ENCODE measurements at places on chromosomes 2 and 18.

DNA sequence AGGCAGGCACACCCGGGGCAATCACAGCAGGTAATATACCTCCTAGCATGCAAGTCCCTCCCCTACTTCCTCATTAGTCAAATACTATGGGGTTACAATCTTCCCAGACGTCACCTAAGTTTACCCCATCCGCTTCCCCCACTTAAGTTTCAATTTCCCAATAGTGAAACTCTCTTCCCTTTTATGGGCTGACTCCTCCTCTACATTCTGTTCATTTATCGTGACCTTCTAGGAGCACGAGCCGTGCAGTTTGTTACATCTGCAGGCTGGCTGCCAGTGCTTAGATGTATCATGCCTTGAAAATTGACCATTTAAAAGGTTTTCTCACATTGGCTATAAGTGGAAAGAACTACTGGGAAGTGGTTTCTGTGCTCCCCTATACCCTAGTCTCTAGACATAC, 1357.8 kb upstream of the CRIM1 start:
- DNase-seq = no peak

DNA sequence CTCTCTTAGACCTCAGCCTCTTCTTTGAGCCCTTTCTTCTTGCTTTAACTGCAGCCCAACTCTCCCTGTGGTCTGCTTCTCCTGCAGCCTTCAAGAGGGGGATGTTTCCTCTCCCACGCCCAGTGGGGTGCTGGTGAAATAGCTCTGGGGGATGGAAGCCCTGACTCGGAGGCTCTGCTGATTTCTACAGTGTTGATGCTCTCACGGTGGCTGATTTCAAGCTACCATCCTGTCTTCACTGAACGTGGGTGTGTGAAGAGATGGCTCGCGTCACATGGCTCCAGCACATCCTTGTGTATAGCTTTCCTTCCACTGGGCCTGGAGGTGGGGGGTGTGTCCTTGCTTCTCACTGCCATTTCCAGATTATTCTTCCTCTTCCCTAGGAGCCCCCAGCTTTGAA, 20.0 kb downstream of the MPP4 start:
- no peak for DNase-seq

DNA sequence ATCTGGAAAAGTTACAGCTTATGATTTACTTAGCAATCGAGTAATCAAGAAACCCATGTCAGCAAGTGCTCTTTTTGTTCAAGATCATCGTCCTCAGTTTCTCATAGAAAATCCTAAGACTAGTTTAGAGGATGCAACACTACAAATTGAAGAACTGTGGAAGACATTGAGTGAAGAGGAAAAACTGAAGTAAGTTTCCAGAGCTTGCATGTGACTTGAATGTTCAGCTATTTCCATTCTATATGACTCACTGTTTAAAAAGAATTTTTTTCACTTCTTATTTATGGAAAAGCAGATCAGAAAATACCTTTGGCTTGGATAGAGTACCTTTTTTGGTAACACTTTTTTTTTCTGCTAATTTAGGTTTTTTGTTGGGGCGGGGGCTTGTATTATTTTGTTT, 70.7 kb downstream of the PMS1 start:
- no peak for DNase-seq

GRCh38 chr2:236579048-236579745, 9.6 kb downstream of the ACKR3 start:
- no peak for DNase-seq

DNA sequence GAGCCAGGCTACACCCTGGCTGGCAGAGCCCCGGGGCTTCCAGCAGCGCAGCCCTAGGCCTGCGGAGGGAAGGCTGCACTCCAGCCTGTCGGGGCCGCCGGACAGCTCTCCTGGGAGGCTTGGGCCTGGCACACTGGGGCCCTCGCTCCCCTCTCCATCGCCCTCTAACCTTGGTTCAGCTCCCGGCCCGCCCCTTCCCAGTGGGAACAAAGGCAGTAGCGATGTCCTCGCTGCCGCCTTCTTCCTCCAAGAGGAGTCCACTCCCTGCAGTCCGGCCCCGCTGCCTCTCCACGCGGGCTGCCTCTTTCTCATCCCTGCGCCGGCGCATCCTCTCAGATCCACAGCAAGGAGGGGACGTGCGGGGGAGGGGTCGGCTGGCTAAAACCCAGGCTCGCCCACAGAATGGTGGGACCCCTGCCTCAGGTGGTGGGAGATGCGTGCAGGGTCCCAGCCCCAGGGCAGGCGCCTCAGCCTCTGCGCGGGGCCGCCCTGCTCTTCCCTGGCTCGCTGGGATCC, 138.1 kb downstream of the TWIST2 start:
- no peak for DNase-seq

GRCh38 chr2:11876436-11876835, 130.0 kb downstream of the LPIN1 start:
- DNase-seq = no peak

DNA sequence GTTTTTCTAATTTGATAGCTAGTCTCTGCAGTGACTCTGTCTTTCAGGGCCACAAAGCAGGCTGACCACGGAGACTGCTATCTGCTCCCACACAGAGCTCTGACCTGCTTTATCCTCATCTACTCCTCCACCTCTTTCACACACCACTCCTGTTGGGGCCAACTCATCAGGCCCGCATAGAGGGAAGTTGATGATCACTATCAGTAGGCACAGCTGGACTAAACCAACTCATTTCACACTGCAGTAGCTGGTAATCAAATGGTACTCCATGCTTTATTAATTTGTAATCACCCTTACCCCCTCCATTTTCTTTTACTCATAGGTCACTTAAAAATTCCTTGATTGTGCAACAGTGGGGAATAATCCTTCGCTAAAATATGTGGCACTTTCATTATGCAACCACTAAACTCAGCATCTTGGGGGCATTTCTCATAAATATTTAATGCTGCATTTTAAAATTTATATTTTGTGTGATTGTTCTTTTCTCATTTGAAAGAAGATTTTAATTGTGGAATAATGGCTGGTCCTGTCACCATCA, 249.8 kb upstream of the GCFC2 start:
- DNase-seq = no peak

DNA sequence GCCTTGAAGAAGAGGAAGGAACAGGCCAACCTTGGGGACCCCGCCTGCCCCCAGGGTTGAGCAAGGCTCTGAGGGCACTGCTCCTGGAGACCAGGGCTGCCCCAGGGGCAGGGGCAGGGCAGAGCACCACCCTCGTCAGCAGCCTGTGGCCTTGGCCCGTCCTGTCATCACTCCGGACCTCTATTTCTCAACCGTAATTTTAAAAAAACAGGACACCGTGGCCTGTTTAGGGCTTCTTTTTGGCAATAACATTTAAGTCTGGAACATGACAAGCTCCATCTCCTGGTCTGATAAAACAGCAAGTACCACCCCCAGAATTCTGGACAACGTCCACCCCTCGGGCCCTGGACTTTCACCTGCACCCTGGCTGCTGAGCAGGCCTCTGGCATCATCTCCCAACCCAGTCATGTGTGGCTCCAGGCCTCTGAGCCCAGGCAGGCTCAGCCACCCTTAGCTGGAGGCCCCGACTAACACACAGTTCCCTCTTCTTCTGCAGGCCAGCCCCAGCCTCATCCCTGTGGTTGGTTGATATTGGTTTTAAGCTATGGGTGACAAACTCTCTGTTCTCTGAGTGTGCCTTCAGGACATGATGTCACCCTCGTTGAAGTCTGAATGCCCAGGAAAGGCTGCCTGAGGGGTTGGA, 22.6 kb upstream of the ID2 start:
- no peak for DNase-seq

- no peak for DNase-seq
Observed at GRCh38 chr18:66623821-66624220, 19.9 kb upstream of the CDH19 start.

Data from hippocampal formation (tissue), 2 donors.